ENCODE measurements at places on chromosomes 6 and 20. TPM values are rescaled to one million over a fixed set of nuclear protein-coding genes. Genes with fewer than 3 reads are reported as not detected.

Gene MYCT1
- 2.7 TPM for total RNA-seq

Gene GJA10
- total RNA-seq: not detected

Gene SYNDIG1
- not detected for total RNA-seq

Gene EGFL8
- 0.97 TPM for total RNA-seq

Gene TTK
- 11.2 TPM for total RNA-seq

Gene SMPD2
- total RNA-seq: 7.6 TPM

Gene PRL
- not detected for total RNA-seq

Gene RBBP9
- total RNA-seq: 11.8 TPM

Gene ZC3H12D
- 1.6 TPM for total RNA-seq

Gene RSPO3
- total RNA-seq: not detected

Gene ZC2HC1B
- not detected for total RNA-seq

Gene PNPLA1
- 0.49 TPM for total RNA-seq

Gene RSPO4
- total RNA-seq: not detected

Gene ANKRD66
- not detected for total RNA-seq

Gene EEF1A2
- 2.4 TPM for total RNA-seq
